Eye (tissue), 1 donor: ENCODE measurements at places on chromosomes 11 and 22.

DNA sequence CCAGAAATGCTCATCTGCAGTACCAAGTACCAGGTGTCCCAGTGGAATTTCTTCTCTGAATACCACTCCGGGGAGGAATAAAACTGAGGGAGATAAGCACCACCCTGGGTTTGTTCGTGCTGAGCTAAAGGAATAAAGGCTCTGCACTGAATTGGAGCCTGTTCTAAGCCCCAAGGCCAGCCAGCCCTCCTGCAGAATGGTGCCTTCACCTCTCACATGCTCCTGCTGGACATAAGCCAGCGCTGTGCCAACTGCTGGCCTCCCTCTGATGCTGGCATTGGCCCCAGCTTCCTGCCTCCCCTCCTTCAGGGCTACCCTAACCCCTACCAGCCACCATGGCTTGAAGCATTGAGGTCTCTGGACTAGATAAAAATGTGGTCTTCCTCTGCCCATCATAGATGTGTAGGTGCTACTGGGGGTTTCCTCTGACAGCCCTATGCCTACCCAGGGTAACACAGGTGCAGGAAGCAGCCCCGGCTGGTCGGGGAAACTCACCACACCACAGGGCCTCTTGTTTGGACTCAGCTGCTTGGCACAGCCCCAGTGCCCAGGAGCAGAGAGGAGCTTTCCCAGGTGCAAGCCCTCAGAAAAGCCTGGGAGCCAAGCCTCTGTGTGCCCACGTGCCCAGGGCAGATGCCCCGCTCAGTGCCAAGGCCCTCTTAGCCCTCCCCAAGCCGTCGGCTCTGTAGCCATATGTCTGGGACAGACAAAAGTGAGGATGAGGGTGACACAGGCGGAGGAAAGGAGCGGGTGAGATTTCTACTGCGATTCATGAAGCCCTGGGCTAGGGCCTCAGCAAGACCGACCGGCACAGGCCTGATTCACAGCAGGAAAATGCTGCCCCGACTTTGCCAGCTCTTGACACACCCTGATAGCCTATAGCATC is 34.1 kb upstream of the JAM3 start:
- DNase-seq = no peak

- DNase-seq = peak; percentile 29
Observed at GRCh38 chr11:57085611-57086010, 96.1 kb upstream of the LRRC55 start.

GRCh38 chr11:68914761-68915160 is 11.1 kb downstream of the IGHMBP2 start:
- DNase-seq = no peak

DNA sequence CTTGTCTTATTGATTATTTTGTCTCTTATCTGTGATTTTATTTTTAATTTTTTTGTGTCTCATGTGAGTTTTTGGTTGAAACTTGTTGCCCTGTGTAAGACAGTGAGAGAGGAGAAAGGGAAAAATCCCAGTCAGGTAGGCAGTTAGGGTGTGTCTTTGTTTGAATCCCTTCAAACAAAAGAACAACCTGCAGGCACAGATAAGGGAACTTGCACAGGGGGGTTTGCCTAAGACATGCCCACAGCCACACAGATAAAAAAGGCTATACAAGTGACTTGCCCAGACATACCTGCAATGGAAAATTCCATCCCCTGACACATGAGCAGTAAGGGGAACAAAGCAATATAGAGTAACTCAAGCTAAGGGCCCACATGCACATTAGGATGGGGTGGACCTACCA is 127.8 kb upstream of the PLET1 start:
- no peak for DNase-seq

GRCh38 chr11:55572548-55572947 is 620 bp downstream of the OR4C16 start:
- no peak for DNase-seq

GRCh38 chr22:22872722-22873708 is 14.6 kb upstream of the IGLL5 start:
- DNase-seq = no peak

DNA sequence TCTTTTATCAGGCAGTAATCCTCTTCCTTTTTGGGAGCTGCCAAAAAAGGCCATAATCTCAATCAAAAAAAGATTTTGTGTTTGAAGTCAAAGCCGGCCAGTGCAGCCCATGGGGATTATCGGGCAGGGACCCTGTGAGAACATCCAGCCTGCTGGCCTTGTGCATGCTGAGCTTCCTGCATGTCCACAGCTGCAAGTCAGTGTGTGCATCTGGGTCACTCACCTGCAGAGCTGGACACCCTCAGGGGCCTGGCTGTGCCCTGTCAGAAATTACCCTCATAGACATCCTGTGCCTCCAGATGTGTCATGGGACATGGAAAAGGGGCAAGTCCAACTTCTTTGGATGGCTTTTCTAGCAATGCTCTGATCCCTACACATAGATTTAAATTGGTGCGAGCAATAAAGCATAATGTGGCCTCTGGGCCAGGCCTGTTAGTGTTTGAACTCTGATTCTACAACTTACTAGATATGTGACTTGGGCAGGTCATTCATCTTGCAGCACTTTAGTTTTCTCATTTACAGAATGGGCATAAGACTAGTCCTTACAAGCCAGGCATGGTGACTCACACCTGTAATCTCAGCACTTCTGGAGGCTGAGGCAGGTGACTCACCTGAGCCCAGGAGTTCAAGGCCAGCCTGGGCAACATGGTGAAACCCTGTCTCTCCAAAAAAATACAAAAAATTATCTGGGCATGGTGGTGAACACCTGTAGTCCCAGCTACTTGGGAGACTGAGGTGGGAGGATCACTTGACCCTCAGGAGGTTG is 81.6 kb upstream of the LARGE1 start:
- no peak for DNase-seq

- DNase-seq = no peak
Observed at GRCh38 chr11:44446366-44446762, 119.1 kb upstream of the CD82 start.

DNA sequence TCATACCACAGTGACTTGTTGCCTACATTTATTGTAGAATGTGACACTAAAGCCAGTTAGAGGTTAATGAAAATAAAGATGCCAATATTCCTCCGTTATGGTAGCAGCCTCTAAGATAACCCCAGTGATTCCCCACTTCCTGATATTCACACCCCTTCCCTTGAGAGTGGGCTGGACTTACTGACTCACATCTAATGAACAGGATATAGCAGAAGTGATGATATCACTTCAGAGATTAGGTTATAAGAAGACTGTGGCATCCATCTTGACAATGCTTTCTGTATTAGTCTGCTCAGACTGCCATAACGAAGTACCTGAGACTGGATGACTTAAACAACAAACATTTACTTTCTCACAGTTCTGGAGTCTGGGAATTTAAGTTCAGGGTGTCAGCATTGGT is 149.6 kb upstream of the MTNR1B start:
- no peak for DNase-seq

DNA sequence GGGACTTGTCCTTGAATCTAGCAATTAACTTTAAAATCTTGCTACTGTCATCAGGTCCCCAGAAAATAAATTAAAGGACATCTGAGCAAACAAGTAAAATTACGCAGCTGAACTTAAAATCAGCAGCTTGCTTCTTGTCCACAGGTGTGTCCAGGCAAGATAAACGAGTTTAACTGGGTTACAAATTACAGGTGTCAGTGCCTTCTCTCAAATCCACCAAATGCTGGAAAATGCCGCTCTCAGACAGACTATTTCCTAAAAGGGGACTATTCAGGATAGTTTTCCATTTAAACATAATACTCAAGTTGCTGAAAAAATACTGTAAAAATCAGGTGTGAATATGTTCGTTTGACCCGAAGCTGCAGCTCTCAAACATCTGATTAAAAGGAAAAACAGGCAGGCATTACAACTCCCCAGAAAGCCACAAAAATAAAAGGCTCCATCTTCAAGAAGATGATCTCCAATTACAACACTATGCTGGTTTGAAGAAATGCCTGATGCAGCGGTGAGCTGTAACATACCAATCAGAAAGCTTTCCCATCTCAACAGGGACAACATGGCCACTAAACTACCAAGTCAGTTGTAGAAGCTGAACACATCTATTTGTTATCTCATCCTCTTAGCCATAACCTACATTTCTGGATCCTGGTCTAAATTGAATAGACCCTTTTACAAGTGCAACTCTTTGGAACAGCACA is 82.1 kb downstream of the CADM1 start:
- DNase-seq = peak; percentile 39

DNA sequence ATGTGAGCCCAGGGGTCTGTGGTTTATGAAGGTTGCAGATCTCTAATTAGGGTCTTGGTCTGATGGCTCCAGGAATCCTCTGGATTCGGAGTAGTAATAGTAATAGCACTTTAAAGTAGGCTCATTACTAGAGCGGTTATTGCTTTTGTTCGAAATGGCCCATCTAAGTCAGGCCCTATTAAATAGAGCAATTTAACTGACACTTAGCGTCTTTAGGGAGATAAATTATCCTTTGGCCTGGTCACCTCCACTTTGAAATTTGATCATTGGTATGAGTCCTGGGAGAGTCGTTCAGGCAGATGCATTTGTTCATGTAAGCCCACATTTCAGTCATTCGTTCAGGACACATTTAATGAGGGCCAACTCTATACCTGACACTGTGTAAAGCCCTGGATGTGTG is 54.8 kb downstream of the LDLRAD3 start:
- no peak for DNase-seq

DNA sequence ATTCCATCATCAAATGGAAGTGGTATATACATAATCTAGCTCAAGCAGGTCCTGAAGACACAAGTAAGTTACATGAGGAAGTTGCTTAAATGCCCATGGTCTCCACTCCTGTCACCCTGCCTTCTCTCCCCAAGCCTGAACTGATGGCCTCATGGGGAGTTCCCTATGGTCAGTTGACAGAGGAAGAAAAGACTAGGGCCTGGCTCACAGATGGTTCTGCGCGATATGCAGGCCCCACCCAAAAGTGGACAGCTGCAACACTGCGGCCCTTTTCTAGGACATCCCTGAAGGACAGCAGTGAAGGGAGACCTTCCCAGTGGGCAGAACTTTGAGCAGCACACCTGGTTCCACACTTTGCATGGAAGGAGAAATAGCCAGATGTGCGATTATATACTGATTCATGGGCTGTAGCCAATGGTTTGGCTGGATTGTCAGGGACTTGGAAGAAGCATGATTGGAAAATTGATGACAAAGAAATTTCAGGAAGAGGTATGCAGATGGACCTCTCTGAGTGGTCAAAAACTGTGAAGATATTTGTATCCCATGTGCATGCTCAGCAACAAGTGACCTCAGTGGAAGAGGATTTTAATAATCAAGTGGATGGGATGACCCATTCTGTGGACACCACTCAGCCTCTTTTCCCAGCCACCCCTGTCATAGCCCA is 17.3 kb upstream of the CD82 start:
- DNase-seq = no peak

- no peak for DNase-seq
Observed at GRCh38 chr11:69051381-69052342, 2.9 kb downstream of the TPCN2 start.

DNA sequence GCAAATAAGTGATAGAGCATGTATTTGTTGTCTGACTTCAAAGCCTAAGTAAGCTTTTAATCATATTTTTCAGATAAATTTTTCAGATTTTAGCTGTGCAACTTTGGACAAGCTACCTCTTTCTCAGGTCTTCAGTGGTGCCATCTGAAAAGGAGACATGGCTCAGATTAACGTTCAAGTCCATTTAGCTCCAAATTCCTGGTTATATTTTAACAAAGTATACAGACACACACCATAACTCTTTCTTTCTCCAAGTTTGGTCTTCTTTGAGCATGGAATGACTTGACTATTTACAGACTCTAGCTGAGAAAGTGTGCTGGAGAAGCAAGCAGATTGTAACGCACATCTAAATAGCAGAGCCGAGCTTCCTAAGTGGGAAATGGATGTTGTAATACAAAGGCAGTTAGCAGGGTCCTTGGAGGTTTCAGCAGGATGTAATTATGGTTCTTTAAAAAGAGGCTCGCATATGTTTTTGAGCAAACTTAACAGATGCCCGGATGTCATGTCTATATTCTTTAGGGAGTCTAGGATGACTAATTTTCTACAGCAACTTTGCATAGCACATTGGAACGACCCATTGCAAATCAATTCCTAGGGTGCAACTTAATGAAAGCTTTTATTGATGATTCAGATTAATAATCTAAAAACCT is 128.1 kb upstream of the E2F8 start:
- no peak for DNase-seq

- DNase-seq = no peak
Observed at GRCh38 chr11:34278693-34279297, 79.0 kb downstream of the ABTB2 start.

GRCh38 chr22:45210991-45211390 is 29.7 kb downstream of the KIAA0930 start:
- DNase-seq = peak; percentile 62

DNA sequence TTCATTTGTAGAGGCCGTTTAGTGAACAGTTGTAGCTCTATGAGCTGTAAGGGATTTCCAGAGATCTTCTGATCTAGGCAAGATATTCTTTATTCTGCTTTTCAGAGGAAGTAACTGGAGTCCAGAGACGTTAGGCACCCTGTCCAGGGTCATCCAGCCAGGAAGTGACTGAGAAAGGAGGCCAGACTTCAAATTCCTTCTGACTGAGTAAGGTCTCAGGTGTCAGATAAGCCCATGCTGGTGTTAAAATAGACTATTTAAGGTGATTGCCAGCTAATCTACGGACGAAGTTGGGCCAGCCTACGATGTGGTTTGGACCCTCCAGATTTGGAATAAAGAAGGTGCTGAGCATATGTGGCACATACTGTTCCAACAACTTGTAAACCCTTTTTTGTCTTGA is 54.6 kb downstream of the GRIK4 start:
- no peak for DNase-seq

- DNase-seq = peak; percentile 89
Observed at GRCh38 chr22:17786435-17787161, 12.3 kb upstream of the BID start.

- no peak for DNase-seq
Observed at GRCh38 chr11:27427183-27427980, 45.2 kb downstream of the LGR4 start.

DNA sequence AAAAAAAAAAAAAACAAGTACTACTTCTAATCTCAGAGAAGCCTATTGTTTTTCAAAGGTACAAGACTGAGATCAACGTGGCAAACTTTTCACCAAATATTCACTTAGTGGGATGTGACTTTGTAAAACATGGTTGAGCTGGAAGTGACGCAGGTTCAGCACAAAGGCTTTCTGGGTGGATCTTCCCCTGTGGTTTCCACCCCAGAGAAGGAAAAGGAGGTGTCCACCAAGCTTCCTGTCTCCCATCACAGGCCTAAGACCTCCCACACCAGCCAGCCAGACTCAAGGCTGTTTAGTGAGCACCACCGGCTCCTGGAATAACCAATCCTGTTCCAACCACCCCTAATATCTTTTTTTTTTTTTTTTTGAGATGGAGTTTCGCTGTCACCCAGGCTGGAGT is 5.7 kb downstream of the TMEM184B start:
- DNase-seq = no peak

GRCh38 chr11:93396316-93396715 is 65.8 kb downstream of the DEUP1 start:
- no peak for DNase-seq

- DNase-seq = no peak
Observed at GRCh38 chr11:29914203-29914930, 102.5 kb downstream of the KCNA4 start.

- peak; percentile 38 for DNase-seq
Observed at GRCh38 chr11:125952973-125953372, 7.1 kb downstream of the VSIG10L2 start.

GRCh38 chr11:33704240-33705002 is 3.8 kb upstream of the C11orf91 start:
- no peak for DNase-seq

GRCh38 chr11:67406420-67406968 is 2.6 kb downstream of the TBC1D10C start:
- no peak for DNase-seq

GRCh38 chr11:133929401-133930052 is 27.2 kb downstream of the IGSF9B start:
- no peak for DNase-seq

- DNase-seq = peak; percentile 89
Observed at GRCh38 chr22:38316364-38317121, 690 bp downstream of the CSNK1E start.
